ENCODE measurements at places on chromosomes 7 and 10.
A peak's percentile ranks its signal among the peaks of the same experiment; 100 is the strongest.

DNA sequence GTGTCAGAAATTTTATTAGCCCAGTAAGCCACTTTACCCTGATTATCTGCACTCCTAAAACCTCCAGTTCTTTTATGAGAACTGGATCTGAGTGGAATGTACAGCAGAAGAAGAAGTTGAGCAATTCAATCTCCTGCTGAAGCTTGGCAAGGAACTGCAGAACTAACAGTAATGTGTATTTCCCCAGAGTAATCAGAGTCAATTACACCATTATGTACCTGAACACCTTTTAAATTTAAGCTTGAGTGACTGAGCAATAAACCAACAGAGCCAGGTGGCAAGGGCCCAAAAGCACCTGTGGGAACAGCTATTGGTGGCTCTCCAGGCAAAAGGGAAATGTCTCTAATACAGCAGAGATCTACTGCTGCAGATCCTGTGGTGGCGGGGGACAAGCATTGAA is 40.1 kb upstream of the AKR1C2 start:
- no peak for DNase-seq

GRCh38 chr7:26449175-26450165 is 157.8 kb downstream of the SNX10 start:
- peak; percentile 88 for DNase-seq

- DNase-seq = no peak
Measured at GRCh38 chr10:77944519-77944918, 18.0 kb upstream of the DLG5 start.

- DNase-seq = no peak
Measured at GRCh38 chr7:107262857-107263256, 94.1 kb downstream of the HBP1 start.

DNA sequence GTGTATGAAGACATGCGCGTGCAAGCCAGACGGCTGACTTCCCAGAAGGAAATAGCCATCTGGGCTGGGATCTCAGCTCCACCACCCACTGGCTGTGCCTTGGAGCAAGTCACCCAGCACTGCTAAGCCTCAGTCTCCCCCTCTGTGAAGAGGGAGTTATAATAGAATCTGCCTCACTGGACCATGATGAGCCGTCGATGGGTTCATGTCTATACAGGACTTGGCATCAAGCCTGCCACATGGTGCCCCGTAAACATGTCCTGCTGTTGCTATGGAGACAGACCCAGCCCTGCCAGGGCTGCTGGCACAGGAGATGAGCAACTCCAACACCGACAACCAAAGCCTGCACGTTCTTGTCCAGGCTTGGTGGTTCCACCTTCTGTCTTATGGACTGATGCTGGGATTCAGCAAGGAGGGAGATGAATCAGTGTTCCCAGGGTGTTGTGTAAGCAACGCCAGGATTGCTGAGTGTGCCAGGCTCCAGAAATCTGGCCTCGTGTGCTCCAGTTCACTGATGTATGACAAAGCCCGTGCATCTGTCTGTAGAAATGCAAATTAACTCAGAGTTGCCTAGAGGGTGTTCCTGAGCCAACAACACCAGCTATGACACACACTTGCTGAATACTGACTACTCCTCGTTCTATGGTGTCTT is 5.6 kb downstream of the GPR15LG start:
- DNase-seq = peak; percentile 89

DNA sequence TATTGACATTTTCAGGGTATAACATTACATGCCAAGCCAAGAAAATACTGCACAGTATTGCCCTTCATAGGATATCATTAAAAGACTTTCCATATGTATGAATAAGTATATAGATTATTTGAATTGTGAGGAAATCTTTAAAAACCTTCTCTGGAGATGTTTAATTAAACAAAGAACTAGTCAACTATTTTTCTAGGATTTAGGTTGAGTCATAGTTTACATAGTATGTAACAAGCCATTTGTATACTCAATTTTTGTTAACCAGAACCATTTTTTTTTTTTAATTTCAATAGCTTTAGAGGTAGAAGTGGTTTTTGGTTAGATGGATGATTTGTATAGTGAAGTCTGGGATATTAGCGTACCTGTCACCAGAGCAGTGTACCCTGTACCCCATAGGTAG is 151.2 kb upstream of the ASAH2 start:
- no peak for DNase-seq

DNA sequence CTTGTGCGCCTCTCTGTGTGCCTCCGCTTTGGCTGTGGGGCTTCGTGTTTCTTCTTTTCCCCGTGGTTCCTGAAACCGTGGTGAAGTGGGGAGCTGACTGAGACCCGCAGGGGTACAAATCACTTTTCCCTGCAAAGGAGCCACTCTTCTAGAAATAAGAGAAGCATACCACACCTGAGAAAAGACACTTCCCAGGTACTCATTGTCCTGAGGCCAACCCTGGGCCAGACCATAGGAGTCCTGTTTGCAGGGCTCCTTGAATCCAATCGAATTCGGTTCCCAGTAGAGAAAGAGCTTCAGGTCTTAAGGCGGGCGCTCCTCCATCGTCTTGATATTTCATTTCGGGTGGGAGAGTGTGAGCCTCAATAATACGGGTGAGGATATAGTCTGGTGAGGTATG is 32.4 kb upstream of the ZNF273 start:
- no peak for DNase-seq
